ENCODE measurements at places on chromosomes 7 and 10. TPM values are rescaled to one million over a fixed set of nuclear protein-coding genes. Genes with fewer than 3 reads are reported as not detected.
A peak's percentile ranks its signal among the peaks of the same experiment; 100 is the strongest.

DNA sequence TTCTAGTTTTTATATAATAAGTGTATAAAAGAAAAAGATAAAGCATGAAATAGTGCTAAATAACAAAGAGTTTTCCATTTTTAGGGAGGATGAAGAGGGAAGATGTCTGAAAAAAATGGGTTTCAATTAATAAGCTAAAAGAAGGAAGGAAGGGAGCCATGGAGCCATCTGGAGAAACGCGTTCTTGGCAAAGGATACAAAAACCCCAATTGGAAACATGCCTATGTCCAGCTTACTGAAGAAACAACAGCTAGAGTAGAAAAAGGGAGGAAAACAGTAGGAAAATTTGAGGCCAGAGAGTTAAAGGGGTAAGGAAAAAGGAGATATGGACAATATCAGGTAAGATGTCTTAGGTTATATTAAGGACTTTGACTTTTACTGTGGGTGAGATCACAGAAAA, 416.2 kb upstream of the GHITM start:
- no peaks in the 10 kb centered on the region for H3K27me3 ChIP-seq
- DNase-seq: no peak
- H3K27ac ChIP-seq: no peak overlapping the region
- H3K36me3 ChIP-seq: no peaks in the 10 kb centered on the region

DNA sequence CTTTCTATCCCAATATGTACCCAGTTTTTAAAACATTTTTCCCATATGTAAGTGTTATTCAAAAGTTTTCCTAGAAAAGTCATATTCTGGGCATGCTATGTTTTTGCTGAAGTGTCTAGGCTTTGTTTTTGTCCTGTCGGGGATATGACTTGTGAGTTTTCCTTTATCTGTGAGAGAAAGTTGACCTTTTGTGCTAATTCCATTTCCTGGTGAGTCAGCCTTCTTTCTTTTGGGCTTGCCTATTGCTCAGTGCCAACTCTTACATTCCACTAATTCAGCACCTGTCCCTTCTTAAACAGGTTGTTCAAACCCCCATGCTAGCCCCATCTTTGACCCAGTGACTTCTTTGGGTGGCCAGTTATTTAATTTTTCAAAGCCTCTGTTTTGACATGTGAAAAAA, 146.2 kb downstream of the AHR start:
- DNase-seq: no peak
- no peaks in the 10 kb centered on the region for H3K27me3 ChIP-seq
- H3K27ac ChIP-seq: no peak overlapping the region
- H3K36me3 ChIP-seq: no peaks in the 10 kb centered on the region
- no peaks in the 10 kb centered on the region for H3K4me1 ChIP-seq

The CHST15 gene
- 45.1 TPM for total RNA-seq

The ASB15 gene
- total RNA-seq: not detected

DNA sequence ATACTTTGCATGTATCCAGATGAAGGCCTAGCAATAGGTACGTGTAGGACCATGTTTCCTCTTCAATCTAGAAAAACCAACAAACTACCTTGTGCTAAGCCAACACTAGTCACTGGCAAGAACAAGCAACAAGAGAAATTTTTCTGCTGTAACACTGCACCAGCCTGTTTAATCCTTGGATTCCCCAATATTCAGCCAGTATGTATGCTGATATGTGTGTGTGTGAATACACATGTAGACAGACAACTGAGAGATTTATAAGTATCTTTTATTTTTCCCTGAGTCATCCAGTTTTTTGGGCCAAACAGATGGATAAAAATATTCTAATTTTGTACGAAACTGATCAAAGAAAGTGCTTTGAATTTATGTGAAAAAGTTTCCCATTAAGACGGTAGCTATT, 26.2 kb downstream of the GLI3 start:
- no peaks in the 10 kb centered on the region for H3K27me3 ChIP-seq
- H3K4me3 ChIP-seq: no peak overlapping the region
- peak overlapping the region; percentile 32 for H3K27ac ChIP-seq
- no peaks in the 10 kb centered on the region for H3K4me1 ChIP-seq

- H3K27ac ChIP-seq: no peak overlapping the region
- no peak for DNase-seq
- H3K4me3 ChIP-seq: no peak overlapping the region
Measured at GRCh38 chr10:13462551-13462950, 66.3 kb downstream of the BEND7 start.

DNA sequence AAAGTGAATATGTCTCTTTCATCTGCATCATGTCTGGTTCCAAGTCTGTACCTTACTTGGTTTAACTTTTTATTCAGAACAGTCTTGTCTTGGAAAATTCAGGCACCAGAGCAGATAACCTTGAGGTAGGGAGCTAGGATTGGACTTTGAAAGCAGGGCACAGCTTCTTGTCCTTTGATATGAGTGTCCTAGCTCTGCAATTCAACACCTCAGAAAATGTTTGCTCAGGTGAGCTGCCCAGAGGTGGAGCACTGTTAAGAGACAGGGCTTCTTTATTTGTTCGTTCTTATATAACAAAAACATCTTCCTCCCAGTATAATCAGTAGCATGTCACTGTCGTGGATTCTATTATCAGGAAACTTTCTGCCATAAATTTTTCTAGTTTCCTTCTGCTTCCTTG, 118.3 kb downstream of the LRRC4 start:
- H3K27me3 ChIP-seq: no peaks in the 10 kb centered on the region
- H3K4me3 ChIP-seq: no peak overlapping the region
- no peaks in the 10 kb centered on the region for H3K36me3 ChIP-seq

The FAM25G gene
- total RNA-seq: not detected

DNA sequence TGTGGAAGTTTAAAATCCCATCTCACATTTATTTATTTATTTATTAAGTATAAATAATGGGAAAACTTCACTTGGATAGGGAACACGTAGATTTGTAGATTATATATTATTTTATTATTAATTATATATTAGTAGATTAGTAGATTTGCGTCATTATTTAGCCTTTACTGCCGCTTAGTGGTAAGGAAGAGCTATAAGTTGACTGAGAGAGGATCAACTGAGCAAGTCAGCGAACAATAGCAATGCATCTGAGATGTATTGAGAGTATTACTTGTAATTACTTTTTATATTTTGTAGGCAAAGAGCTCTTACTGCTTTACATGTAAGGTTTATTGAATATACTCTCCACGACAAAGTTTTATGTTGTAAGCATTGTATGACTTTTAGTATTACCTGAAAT, 244.5 kb upstream of the ANKRD30A start:
- H3K4me1 ChIP-seq: no peaks in the 10 kb centered on the region
- H3K36me3 ChIP-seq: no peaks in the 10 kb centered on the region
- H3K27me3 ChIP-seq: no peaks in the 10 kb centered on the region
- H3K4me3 ChIP-seq: no peak overlapping the region
- DNase-seq: no peak

GRCh38 chr10:74593470-74593869, 232.9 kb upstream of the KAT6B start:
- H3K36me3 ChIP-seq: no peaks in the 10 kb centered on the region
- peak overlapping the region; percentile 18 for H3K27ac ChIP-seq
- H3K27me3 ChIP-seq: no peaks in the 10 kb centered on the region
- peaks cover 57% of the 10 kb centered on the region for H3K4me1 ChIP-seq

DNA sequence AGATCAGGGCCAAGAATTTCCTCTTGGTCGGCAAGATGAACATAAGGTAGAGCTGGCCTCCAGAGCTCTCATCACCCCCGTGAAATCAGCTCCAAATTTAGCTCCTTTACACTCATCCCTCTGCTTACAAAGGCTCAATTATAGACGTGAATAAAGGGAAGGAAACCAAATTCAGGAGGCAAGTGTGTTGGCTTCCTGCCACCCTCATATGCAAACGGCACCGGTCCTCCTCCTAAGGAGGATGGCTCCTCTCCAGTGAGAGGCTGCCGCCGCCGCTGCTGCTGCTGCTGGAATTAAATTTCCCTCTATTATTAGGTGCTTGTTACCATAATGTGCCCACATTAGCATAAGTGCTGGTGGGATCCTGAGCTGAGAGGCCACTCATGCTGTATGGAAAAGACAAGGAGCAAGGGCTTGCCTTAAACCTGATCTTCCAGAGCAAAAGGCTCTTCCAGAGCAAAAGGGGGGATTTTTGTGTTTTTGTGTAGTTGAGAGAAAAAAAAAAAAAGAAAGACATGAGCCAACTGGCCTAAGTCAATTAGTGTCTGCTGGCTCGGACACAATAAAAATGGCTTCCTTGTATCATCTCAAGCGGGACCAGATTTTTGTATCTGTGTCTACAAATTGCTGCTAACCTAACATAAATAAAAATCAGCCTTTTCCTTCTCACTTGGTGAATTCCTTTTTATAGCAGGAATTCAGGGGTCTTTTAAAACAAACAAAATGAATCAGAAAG, 68.4 kb downstream of the CDHR3 start:
- peak; percentile 75 for DNase-seq
- no peaks in the 10 kb centered on the region for H3K36me3 ChIP-seq
- no peak overlapping the region for H3K4me3 ChIP-seq
- H3K27me3 ChIP-seq: no peaks in the 10 kb centered on the region
- peaks cover 11% of the 10 kb centered on the region for H3K4me1 ChIP-seq

GRCh38 chr10:113565364-113565763, 12.5 kb downstream of the HABP2 start:
- H3K27me3 ChIP-seq: no peaks in the 10 kb centered on the region
- DNase-seq: no peak
- no peaks in the 10 kb centered on the region for H3K36me3 ChIP-seq
- no peaks in the 10 kb centered on the region for H3K4me1 ChIP-seq

DNA sequence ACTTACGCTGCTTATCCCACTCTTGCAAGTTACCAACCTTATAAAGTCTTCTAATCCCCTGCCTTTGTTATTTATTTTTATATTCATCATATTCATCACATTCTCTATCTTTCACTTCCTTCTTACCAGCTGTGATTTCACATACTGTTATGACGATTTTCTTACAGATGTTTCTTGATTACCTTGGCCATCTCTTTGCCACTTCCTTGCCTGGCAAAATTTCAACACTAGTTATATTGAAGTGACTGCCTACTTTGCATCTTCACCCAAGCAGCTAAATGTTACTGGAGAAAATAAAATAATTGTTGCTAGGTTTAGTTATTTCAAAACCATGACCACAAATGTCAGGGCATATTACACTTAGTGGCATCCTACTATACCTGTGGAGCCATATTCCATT, 8.8 kb upstream of the STEAP4 start:
- H3K27ac ChIP-seq: no peak overlapping the region
- no peaks in the 10 kb centered on the region for H3K4me1 ChIP-seq
- H3K27me3 ChIP-seq: no peaks in the 10 kb centered on the region
- DNase-seq: no peak

DNA sequence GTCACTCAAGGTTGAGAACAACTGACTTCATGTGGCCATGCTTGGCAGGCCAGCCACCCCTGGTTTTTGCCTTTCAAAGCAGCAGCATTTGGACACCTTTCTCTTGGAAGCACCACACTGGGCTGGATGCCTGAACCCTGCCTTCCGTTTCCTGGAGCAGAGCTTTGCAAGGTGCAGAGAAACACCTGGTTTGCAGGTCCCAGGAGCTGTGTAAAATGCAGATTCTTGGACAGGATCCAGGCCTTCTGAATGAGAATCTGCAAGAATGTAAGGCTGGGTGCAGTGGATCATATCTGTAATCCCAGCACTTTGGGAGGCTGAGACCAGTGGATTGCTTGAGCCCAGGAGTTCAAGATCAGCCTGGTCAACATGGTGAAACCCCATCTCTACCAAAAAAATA, 18.0 kb upstream of the DUSP5 start:
- DNase-seq: no peak
- no peak overlapping the region for H3K27ac ChIP-seq
- no peak overlapping the region for H3K4me3 ChIP-seq
- H3K27me3 ChIP-seq: no peaks in the 10 kb centered on the region
- no peaks in the 10 kb centered on the region for H3K4me1 ChIP-seq
- no peaks in the 10 kb centered on the region for H3K36me3 ChIP-seq

The ADRA2A gene
- total RNA-seq: 2.8 TPM

DNA sequence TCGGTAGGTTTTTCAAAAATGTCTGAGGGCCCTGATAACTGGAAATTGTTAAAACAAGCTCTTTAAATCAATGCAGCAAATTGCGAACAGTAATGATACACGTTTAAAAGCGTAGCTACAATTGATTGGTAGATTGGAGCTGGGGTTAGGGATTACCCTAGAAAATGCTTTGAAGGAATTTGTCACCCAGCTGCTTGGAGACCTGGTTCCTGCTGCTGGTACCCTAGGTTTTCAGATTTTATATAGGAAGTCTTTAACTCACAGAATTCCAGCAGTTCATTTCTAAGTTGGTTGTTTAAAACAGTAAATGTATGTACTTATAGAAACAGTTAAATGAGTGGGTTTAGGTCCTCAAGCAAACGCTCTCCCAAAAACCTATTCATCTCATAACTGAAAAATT, 1.5 kb downstream of the HECTD2 start:
- H3K36me3 ChIP-seq: no peaks in the 10 kb centered on the region
- H3K4me1 ChIP-seq: no peaks in the 10 kb centered on the region
- H3K27ac ChIP-seq: no peak overlapping the region
- H3K27me3 ChIP-seq: no peaks in the 10 kb centered on the region

The DLX6 gene
- not detected for total RNA-seq

DNA sequence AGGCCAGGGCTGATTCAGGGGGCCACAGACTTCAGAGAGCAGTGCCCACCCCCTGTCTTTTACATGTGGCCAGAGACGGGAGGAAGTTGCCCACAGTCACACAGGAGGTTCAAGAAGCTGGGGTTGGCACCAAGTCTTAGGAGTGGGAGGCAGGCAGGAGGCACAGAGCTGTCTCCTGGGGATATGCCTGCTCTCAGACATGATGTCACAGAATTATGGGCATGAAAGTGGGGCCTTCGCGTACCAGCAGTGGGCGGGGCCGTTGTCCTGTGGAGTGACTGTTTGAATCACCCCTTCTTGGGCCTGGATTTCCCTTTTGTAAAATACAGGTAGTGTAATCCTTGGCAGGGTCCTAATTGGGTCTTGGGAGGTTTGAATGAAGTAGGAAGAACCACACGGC, 81.2 kb upstream of the PPIF start:
- no peaks in the 10 kb centered on the region for H3K36me3 ChIP-seq
- H3K4me1 ChIP-seq: peaks cover 98% of the 10 kb centered on the region
- peak overlapping the region; percentile 87 for H3K27ac ChIP-seq
- no peaks in the 10 kb centered on the region for H3K27me3 ChIP-seq

DNA sequence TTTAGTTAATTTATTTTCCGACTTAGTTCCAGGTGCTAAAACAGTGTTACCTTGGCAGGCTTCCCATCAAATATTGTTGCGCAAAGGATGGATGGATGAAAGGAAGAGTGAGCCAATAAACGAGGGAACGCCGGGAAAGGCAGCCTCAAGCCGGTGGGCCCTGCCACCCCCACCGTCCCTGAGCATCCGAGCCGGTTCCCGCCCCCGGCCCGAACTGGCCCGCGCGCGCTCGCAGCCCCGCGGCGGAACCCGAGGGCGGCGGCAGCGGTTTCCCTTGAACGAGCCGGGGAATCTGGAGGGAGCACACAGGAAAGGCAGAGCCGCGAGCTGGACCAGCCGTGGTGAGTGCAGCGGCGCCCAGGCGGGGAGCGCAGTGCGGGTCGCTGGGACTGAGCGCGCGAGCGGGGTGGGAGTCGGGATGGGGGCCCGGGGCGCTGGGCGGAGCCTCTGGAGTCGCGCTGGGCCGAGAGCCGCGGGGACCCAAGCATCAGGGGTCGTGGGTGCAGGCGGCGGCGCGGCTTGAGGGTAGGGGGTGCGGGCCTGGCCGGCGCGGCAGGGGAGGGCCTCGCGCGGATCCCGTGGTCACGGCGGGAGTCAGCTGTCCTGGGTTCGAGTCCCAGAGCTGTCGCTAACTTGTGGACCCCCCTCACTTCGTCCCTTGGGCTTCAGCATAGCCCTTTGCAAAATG, at the start of gene AGK:
AGK (plus strand) TSS at position 317 of the 688 bp plus-strand sequence. CDS start 4,057 bp downstream, outside the sequence.
- no peaks in the 10 kb centered on the region for H3K27me3 ChIP-seq
- DNase-seq: peak; percentile 81
- H3K27ac ChIP-seq: peak within 1 kb of the TSS; percentile 65
- H3K4me1 ChIP-seq: no peaks in the 10 kb centered on the region
- peak within 1 kb of the TSS; percentile 85 for H3K4me3 ChIP-seq

The WEE2 gene
- not detected for total RNA-seq

GRCh38 chr10:43623351-43623750, 17.1 kb downstream of the ZNF485 start:
- H3K27me3 ChIP-seq: no peaks in the 10 kb centered on the region
- no peak for DNase-seq
- H3K27ac ChIP-seq: no peak overlapping the region
- no peaks in the 10 kb centered on the region for H3K4me1 ChIP-seq

The KBTBD2 gene
- 36.5 TPM for total RNA-seq
